Non-pigmented ciliary epithelial cell (primary cell): ENCODE measurements at places on chromosomes 16 and 17.

GRCh38 chr16:81004646-81005353, 1.9 kb downstream of the CMC2 start:
- no peak for DNase-seq

- DNase-seq: no peak
These were observed 119.2 kb upstream of the PMFBP1 start for GRCh38 chr16:72291121-72291520.

- no peak for DNase-seq
These were observed 55.6 kb upstream of the CIBAR2 start for GRCh38 chr16:85167589-85168537.

DNA sequence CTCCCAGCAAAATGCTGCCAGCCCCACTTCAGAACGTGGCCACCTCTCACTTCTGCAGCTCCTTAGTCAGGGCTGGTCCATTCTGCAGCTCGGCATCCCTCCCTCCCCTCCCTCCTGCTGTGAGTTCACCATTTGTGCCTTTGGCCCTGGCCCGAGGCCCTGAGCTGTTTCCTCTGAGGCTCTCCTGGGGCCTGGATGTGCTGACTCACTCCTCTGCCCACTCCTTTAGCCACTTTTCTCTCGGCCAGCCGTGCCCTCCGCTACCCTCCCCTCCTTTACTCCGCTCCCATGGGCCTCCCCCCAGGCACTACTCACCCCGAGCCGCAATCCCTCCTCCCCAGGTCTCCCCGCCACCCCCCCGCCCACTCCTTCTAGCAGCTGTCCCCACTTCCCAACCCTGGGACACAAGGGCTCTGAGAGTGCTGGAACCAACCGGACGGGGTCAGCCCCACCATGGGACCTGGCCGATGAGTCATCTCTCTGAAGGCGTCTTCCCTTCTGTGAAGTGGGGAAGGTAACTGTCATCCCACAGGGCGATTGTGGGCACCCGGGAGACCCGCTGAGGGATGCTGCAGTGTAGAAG, 11.5 kb downstream of the KCNG4 start:
- DNase-seq: peak; percentile 32

DNA sequence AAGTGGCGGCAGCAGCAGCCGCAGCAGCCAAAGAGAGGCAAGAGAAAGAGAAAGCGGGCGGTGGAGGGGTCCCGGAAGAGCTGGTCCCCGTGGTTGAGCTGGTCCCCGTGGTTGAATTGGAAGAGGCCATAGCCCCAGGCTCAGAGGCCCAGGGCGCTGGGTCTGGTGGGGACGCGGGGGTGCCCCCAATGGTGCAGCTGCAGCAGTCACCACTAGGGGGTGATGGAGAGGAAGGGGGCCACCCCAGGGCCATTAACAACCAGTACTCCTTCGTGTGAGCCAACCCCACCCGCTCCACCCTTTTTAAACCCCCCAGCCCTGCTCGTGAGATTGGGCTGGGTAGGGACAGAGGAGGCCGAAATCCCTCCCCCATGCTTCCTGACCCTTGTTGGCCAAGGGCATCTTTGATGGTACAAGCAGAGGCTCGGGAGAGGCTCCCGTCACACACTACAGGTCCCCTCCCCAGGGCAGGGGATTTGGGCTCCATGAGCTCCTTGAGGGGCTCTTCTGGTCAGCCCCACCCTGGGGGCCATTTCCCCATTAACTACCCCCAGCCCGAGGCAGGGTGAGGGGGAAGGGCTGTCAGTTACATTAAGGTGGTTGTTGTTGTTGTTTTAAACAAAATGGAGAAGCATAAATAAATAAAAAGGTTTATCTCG, 4.6 kb upstream of the ATP2A1 start:
- DNase-seq: no peak

DNA sequence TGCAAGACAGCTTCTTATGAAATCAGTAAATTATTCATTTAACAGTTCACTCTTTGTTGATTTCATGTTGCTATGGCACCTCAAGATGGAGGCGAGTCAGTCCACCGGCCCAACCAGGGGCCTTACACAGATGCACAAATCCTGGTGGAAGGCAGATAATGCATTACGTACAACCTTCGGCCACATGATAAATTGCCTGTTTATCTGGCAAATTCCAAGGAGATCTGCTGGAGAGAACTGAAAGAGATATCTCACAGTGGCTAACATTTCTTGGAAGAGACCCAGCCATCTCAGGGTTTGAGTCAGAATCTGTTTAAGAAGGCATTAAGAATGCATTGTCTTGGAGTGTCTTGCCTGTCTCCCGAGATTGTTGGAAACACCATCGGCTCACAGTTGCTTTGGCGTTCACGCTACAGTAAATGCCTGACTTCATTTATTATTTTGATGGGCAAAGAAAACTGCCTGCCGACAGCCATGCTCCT, 225.6 kb downstream of the MSI2 start:
- peak; percentile 98 for DNase-seq

DNA sequence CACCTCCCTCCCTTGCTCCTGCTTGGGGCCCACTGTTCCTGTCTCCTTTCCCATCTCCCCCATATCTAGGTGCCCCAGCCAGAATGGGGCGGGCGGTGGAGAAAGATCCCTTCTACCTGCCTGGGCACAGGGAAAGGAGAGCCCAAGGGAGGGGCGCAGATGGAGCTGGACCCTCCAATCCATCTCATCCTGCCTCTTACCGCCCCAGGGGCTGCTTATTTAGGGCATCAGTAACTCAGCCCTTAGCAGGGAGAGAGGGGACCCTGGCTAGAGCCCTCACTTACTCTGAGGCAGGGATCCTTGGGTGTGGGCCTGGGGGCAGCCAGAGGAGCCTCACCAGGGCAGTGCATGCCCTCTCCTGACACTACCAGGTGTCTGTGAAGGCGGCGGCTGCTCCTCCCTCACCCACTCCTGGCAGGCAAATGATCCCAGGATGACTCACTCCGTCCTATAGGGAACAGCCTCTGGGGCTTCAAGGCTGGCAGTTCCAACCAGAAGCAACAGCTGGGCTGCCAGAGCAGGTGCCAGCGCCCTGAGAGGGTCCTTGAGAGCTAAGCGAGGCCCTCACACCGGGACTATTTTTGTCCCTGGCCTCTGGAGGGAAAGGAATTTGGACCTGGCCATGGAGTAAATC, 16.3 kb upstream of the BCAR1 start:
- DNase-seq: no peak

DNA sequence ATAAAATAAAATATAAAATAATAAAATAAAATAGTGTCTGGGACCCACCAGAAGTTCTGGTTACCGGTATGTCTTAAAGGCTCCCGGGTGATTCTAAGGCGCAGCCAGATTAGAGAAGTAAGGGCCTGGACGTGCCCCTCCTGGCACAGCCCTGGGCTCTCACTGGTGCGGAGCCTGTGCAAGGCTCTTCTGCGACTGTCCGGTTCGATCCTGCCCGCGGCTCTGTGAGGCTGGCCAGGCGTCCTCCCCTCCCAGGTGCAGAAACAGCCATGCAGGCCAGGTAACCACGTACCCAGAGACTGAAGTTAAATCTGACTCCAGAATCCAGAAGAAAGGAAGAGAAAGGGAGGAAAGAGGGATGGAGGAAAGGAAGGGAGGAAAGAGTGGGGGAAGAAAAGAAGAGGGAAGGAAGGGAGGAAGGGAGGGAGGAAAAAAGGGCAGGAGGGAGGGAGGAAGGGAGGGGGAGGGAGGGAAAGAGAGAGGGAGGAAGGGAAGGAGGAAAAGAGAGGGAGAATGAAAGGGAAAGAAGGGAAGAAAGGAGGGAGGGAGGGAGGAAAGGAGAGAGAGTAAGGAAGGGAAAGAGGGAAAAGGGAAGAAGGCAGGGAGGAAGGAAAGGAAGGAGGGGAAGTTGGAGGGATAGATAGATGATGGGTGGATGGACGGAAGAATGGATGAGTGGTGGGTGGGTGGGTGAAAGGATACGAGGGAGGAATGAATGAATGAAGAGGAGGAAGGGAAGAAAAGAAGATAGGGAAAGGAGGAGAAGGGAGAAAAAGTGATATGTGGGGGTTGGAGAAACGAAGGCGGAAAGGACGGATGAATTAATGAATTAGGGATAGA, 42.3 kb downstream of the C16orf82 start:
- no peak for DNase-seq

DNA sequence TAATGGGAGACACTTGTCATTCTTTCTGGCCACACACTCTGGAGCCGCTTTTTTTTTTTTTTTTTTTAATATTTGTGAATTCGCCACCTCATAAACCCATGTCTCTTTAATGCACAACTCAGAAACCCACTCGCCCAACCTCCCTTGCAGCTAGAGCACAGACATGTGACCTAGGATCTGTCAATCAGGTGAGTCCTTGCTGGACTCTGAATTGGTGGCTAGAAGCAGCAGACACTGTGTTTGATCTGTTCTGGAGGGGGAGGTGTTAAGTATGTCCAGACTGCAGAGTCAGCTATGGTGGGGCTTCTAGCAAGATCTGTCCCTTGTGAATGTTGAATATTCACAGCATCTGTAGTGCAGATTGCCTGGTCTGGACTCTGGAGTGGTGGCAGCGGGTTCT, 112.1 kb downstream of the PRKCB start:
- DNase-seq: no peak

GRCh38 chr16:48408688-48409087, 23.5 kb upstream of the SIAH1 start:
- DNase-seq: peak; percentile 67

GRCh38 chr17:6675201-6675825, 23.8 kb downstream of the C17orf100 start:
- no peak for DNase-seq

DNA sequence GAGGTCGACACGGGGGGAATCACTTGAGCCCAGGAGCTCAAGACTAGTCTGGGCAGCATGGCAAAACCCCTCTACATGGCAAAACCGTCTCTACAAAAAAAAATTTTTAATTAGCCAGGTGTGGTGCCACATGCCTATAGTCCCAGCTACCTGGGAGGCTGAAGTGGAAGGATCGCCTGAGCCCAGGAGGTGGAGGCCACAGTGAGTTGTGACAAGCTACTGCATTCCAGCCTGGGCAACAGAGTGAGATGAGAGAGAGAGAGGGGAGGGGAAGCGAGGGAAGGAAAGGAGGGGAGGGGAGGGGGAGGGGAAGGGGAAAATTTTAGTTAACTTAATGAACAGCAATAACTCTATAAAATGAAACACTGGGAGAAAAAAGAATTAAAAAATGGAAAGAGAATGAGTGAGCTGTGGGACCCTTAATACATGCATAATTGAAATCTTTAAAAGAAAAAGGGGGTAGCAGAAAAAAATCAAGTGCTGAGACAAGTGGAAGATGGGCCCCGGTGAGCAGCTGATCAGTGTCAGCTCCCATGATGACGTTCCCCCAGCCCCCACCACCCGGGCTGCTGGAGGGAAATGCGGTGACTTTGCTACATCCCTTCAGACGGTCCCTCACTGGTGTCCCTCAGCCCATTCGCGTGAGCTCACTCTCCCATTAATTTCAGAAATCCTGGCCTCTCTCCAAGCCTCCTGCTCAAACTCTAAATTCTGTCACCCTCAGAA, 2.7 kb downstream of the ASGR2 start:
- no peak for DNase-seq

GRCh38 chr17:36151891-36152638, 24.4 kb downstream of the TBC1D3B start:
- no peak for DNase-seq

DNA sequence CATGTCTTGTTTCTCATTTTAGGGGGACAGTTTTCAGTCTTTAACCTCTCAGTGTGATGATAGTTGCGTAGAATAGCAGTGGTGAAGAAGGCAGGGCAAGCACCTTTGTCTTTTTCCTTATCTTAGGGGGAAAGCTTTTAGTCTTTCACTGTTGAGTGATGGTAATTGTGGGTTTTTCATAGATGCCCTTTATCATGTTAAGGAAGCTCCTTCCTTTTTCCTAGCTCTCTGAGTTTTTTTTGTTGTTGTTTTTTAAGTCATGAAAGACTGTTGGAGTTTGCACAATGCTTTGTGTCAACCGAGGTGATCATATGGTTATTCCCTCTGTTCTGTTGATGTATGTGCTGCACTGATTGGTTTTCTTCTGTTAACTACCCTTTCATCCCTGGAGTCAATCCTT, 15.7 kb downstream of the NOL11 start:
- no peak for DNase-seq

GRCh38 chr16:88282564-88283395, 100.0 kb upstream of the ZNF469 start:
- DNase-seq: no peak

GRCh38 chr17:29177871-29178749, 2.1 kb downstream of the MYO18A start:
- DNase-seq: no peak

DNA sequence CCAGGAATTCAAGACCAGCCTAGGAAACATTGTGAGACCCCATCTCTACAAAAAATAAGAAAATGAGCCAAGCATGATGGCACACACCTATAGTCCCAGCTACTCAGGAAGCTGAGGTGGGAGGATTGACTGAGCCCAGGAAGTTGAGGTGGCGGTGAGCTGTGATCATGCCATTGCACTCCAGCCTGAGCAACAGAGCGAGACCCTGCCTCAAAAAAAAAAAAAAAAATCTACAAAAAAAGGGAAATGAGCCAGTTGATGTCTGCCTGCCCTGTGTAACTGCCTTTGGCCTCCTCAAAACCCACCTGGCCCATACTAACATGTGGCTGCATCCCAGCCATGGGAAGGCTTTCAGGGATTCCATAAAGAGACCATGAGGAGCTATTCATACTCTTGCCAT, 4.5 kb downstream of the RANBP10 start:
- no peak for DNase-seq

- DNase-seq: no peak
These were observed 30.8 kb downstream of the B9D1 start for GRCh38 chr17:19331543-19332245.

- no peak for DNase-seq
These were observed 214.0 kb upstream of the MPHOSPH6 start for GRCh38 chr16:82384017-82384416.

DNA sequence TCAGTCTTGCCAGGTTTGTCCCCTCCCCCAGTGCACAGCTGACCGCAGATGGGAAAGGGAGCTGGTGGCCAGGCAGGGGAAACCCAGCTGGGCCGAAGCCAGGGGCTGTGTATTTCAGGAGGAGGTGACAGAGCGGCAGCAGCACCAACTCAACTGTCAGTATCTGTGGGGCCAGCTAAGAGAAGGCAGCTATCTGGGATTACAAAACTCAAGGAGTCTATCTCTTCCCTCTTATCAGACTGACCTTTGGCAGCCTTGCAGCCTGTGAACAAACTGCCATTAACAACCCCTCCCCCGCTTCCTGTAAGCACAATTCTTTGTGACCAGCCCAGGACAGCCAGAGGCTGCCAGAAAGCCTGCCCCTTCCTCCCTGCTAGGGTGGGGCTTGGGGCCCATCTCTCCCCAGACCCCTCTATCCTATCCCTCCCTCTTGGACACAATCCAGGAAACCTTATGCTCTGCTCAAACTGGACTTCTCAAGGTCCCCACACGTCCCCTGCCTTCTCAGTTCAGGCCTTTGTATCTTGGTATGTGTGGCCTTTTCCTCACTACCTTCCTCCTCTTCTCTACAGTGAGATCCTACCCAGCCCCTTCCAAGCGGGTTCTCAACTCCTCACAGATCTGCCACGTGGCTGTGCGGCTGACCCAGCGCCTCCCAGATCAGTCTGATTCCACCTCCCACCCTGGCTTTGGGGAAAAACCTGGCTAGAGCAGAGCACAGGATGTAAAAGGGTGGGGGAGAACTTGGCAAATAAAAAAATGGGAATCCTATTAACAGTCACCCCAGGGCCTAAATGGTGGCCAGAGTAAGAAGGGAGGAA, 10.5 kb downstream of the ST3GAL2 start:
- peak; percentile 83 for DNase-seq
